Activated CD8-positive, alpha-beta T cell treated with anti-CD3 and anti-CD28 coated beads, Interleukin-2, amount 10 ng/mL, durations not matched to agents 7 days and 5 days (primary cell): ENCODE measurements at places on chromosomes 2 and 18.
A peak's percentile ranks its signal among the peaks of the same experiment; 100 is the strongest.

DNA sequence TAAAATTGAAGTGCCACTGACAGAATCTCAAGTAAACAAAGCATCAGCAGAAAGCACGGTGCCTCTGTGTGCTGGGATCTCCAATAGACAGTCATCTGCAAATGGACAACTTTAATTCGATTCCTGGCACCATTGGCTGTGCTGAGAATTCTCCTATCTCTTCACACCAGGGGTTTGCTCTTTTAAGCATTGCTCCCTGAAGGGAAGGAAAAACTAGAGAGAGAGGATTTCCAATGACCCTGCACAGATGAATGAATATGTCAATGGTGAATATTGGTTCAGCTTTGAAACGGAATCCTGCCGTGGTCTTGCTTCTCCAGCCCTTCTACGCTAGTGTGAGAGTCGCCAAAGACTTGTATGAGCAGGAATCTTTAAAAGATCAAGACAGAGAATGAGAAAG is 97.9 kb downstream of the FIGN start:
- no peak overlapping the region for H3K4me3 ChIP-seq
- H3K4me1 ChIP-seq: no peaks in the 10 kb centered on the region
- no peak overlapping the region for H3K27ac ChIP-seq
- H3K36me3 ChIP-seq: no peaks in the 10 kb centered on the region
- DNase-seq: no peak

DNA sequence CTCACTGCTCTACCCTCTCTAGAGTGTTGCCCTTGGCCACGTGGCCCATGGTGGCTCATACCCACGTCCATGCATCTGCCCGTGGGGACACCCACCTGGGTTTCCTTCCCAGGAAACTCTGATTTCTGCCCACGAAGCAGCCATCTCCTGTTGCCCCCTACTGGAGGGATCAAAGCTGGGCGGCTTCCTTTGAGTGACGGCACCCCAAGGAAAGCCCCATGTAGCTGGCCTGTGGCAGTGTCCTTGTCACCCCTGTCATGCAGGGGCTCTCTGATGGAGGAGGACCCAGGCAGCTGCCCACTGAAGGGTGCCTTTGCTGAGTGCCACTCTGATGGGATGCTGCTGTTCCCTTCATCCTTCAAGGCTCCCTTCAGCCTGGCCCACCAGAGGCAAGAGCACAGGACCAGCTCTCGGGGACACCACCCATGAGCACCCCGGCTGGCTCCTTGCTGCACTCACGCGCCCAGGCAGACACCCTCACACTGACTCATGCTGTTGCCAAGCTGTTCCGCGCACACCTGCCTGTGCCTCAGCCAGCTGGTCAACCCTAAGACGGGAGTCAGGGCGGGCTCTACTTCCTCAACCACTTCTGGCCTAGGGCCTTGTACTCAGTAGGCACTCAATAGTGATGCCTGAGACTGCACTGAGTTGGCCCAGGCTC is 101.1 kb downstream of the CTIF start:
- no peak overlapping the region for H3K4me3 ChIP-seq
- no peak for DNase-seq
- no peak overlapping the region for H3K27ac ChIP-seq
- H3K4me1 ChIP-seq: no peaks in the 10 kb centered on the region
- no peaks in the 10 kb centered on the region for H3K36me3 ChIP-seq
- peaks cover 4% of the 10 kb centered on the region for H3K27me3 ChIP-seq

GRCh38 chr2:43239981-43240765 is 13.8 kb upstream of the ZFP36L2 start:
- no peaks in the 10 kb centered on the region for H3K27me3 ChIP-seq
- no peak overlapping the region for H3K4me3 ChIP-seq
- H3K27ac ChIP-seq: no peak overlapping the region
- H3K36me3 ChIP-seq: peaks cover 2% of the 10 kb centered on the region
- DNase-seq: no peak

GRCh38 chr2:169038338-169038757 is 7.2 kb upstream of the ABCB11 start:
- H3K4me1 ChIP-seq: peaks cover 16% of the 10 kb centered on the region
- peaks cover 2% of the 10 kb centered on the region for H3K27me3 ChIP-seq
- H3K27ac ChIP-seq: no peak overlapping the region
- peaks cover 6% of the 10 kb centered on the region for H3K36me3 ChIP-seq
- no peak overlapping the region for H3K4me3 ChIP-seq

DNA sequence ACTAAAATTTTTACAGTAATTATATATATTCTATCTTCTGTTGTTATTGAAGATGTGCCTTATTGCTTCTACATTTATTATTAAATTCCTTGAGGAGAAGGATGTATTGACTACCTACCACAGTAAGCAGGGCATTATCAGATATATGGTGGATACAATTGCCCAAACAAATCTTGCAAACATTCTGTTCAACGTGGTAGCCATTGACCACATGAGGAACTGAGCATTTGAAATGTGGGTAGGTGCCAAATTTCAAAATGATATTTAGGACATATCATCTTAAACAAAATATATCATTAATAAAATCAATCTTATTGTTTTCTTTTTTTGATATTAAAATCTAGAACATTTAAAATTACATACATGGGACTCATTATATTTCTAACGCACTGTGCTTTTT is 11.1 kb downstream of the SCN3A start:
- H3K4me3 ChIP-seq: no peak overlapping the region
- no peak for DNase-seq
- no peaks in the 10 kb centered on the region for H3K36me3 ChIP-seq
- H3K27me3 ChIP-seq: no peaks in the 10 kb centered on the region
- H3K27ac ChIP-seq: no peak overlapping the region
- no peaks in the 10 kb centered on the region for H3K4me1 ChIP-seq

DNA sequence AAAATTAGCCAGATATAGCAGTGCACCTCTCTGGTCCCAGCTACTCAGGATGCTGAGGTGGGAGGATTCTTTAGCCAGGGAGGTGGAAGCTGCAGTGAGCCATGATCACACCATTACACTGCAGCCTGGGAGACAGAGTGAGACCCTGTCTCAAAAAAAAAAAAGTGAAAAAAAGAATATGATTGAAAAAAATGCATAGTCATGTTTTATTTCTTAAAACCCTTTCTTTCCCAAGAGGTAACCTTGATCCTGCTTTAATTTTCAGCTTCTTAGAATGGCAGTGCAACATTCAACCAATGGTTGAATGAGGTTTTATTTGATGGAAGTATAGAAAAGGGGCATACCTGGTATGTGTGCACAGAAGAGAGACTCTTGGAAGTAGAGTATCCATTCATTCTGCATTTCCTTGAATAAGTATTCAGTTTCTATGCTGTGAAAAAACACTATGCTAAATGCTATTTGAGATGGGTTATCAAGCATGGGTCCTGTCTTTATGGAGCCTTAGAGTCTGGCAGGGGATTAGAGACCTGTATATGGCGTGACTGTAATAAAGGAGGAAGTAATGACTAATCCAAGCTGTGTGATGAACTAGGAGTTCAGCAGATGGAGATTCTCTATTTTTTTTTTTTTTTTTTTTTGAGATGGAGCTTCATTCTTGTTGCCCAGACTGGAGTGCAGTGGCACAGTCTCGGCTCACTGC is 146.3 kb downstream of the WDSUB1 start:
- H3K36me3 ChIP-seq: no peaks in the 10 kb centered on the region
- no peak overlapping the region for H3K27ac ChIP-seq
- H3K4me3 ChIP-seq: no peak overlapping the region
- H3K27me3 ChIP-seq: peaks cover 7% of the 10 kb centered on the region
- H3K4me1 ChIP-seq: peaks cover 4% of the 10 kb centered on the region

GRCh38 chr2:241459520-241459919 is 48.9 kb downstream of the STK25 start:
- no peaks in the 10 kb centered on the region for H3K4me1 ChIP-seq
- no peak for DNase-seq
- peaks cover 8% of the 10 kb centered on the region for H3K27me3 ChIP-seq
- no peak overlapping the region for H3K4me3 ChIP-seq

GRCh38 chr2:228105526-228106250 is 75.8 kb downstream of the SPHKAP start:
- no peak overlapping the region for H3K27ac ChIP-seq
- no peak for DNase-seq
- no peaks in the 10 kb centered on the region for H3K4me1 ChIP-seq
- H3K36me3 ChIP-seq: no peaks in the 10 kb centered on the region

GRCh38 chr2:111122631-111123421 is 2.1 kb downstream of the BCL2L11 start:
- H3K27me3 ChIP-seq: peaks cover 23% of the 10 kb centered on the region
- peak overlapping the region; percentile 43 for H3K27ac ChIP-seq
- peak; percentile 46 for DNase-seq
- peak overlapping the region; percentile 94 for H3K4me3 ChIP-seq
- peaks cover 36% of the 10 kb centered on the region for H3K36me3 ChIP-seq

GRCh38 chr2:174492963-174493431 is 6.2 kb upstream of the GPR155 start:
- peak overlapping the region; percentile 80 for H3K4me3 ChIP-seq
- peak; percentile 88 for DNase-seq
- H3K4me1 ChIP-seq: peaks cover 74% of the 10 kb centered on the region
- no peaks in the 10 kb centered on the region for H3K27me3 ChIP-seq
- peak overlapping the region; percentile 97 for H3K27ac ChIP-seq

DNA sequence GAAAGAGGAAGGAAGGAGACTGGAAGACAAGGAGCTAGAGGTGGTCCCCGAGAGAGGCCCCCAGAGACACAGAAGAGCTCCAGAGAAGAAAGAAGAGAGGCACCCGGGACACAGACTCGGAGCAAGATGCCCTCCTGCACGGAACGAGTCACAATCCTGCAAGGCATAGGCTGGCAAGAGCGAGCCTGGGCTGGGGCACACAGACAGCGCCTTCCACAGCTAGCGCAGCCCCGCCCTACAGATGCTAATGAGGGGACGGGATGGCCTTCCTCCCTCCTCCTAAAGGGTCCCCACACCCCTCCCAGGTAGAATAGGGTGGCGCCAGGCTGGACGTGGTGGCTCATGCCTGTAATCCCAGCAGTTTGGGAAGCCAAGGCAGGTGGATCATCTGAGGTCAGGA is 19.8 kb upstream of the GPR17 start:
- H3K27me3 ChIP-seq: no peaks in the 10 kb centered on the region
- no peaks in the 10 kb centered on the region for H3K36me3 ChIP-seq
- no peaks in the 10 kb centered on the region for H3K4me1 ChIP-seq
- no peak overlapping the region for H3K27ac ChIP-seq
- H3K4me3 ChIP-seq: no peak overlapping the region

DNA sequence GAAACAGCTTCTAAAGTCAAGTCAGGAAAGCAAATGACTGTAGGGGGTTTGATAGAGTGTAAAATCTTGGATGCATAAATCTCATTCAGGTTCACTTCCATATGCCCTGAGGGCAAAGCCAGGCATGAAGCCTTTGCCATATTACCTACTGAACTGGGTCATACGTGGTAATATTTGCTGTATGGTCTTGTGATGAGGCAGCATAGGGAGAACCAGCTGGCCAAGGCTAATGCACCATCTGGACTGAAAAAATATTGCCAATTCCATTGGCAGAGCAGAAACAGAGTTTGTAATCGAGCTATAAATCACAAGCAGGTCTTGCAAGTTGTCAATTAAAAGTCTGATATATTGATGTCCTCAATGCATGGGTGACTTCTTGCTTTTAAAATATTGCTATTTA is 243.8 kb downstream of the ERBB4 start:
- H3K36me3 ChIP-seq: no peaks in the 10 kb centered on the region
- no peaks in the 10 kb centered on the region for H3K27me3 ChIP-seq
- no peak overlapping the region for H3K27ac ChIP-seq
- no peak for DNase-seq

- peaks cover 22% of the 10 kb centered on the region for H3K4me1 ChIP-seq
- peaks cover 1% of the 10 kb centered on the region for H3K36me3 ChIP-seq
- H3K27me3 ChIP-seq: no peaks in the 10 kb centered on the region
Observed at GRCh38 chr2:7771781-7772180, 854.6 kb downstream of the RNF144A start.

GRCh38 chr18:48541026-48541746 is 2.4 kb downstream of the CTIF start:
- DNase-seq: no peak
- no peaks in the 10 kb centered on the region for H3K36me3 ChIP-seq
- no peak overlapping the region for H3K27ac ChIP-seq
- peaks cover 20% of the 10 kb centered on the region for H3K4me1 ChIP-seq
- peaks cover 34% of the 10 kb centered on the region for H3K27me3 ChIP-seq
- peak overlapping the region; percentile 7 for H3K4me3 ChIP-seq

GRCh38 chr2:105760639-105761337 is 16.1 kb downstream of the NCK2 start:
- peaks cover 47% of the 10 kb centered on the region for H3K36me3 ChIP-seq
- H3K4me1 ChIP-seq: peaks cover 87% of the 10 kb centered on the region
- no peak for DNase-seq
- no peaks in the 10 kb centered on the region for H3K27me3 ChIP-seq

GRCh38 chr2:112182581-112183034 is 44.4 kb downstream of the FBLN7 start:
- peaks cover 31% of the 10 kb centered on the region for H3K4me1 ChIP-seq
- peaks cover 8% of the 10 kb centered on the region for H3K36me3 ChIP-seq
- no peak for DNase-seq

DNA sequence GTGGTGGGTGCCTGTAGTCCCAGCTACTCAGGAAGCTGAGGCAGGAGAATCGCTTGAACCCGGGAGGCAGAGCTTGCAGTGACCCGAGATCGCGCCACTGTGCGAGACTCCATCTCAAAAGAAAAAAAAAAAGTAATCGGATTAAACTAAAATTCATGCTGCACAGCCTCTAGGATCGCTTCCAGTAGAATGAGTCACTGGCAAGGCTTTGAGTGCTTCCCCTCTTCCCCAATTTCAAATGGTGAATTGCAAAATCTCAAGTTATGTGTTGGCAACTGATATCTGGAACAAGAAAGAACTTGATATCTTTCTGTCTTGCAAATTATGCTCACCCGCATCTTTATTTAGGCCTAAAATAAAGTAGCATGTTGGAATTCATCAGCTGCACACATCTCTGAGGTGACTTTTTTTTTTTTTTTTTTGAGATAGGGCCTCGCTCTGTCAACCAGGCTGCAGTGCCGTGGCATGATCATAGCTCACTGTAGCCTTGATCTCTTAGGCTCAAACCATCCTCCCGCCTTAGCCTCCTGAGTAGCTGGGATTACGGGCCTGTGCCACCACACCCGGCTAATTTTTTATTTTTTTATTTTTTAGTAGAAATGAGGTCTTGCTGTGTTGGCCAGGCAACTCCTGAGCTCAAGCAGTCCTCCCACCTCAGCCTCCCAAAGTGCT is 12.7 kb downstream of the TTC39C start:
- peaks cover 61% of the 10 kb centered on the region for H3K36me3 ChIP-seq
- H3K4me1 ChIP-seq: peaks cover 74% of the 10 kb centered on the region
- H3K27ac ChIP-seq: no peak overlapping the region

- no peak overlapping the region for H3K4me3 ChIP-seq
- no peaks in the 10 kb centered on the region for H3K4me1 ChIP-seq
- no peaks in the 10 kb centered on the region for H3K27me3 ChIP-seq
- H3K36me3 ChIP-seq: no peaks in the 10 kb centered on the region
- H3K27ac ChIP-seq: no peak overlapping the region
Observed at GRCh38 chr2:40507432-40507831, 55.5 kb upstream of the SLC8A1 start.

- H3K27me3 ChIP-seq: peaks cover 6% of the 10 kb centered on the region
- no peak overlapping the region for H3K27ac ChIP-seq
- DNase-seq: no peak
- no peak overlapping the region for H3K4me3 ChIP-seq
Observed at GRCh38 chr2:163351966-163352365, 383.8 kb downstream of the FIGN start.
